Ovary (tissue), 10 donors: ENCODE measurements at places on chromosomes 11 and 22. TPM values are rescaled to one million over a fixed set of nuclear protein-coding genes. Genes with fewer than 3 reads are reported as not detected.

The SCUBE1 gene
- 202 TPM for total RNA-seq

The CASP5 gene
- total RNA-seq = not detected

The C11orf91 gene
- 0.61 TPM for total RNA-seq

The ALDH3B2 gene
- total RNA-seq = 0.25 TPM

The DDX6 gene
- 158 TPM for total RNA-seq

The BARX2 gene
- total RNA-seq = not detected

The KRTAP5-9 gene
- total RNA-seq = not detected

The MMP7 gene
- 0.50 TPM for total RNA-seq

The APOA5 gene
- total RNA-seq = not detected

The RAB39A gene
- total RNA-seq = 0.43 TPM

GRCh38 chr11:75966537-75967287 is 151.7 kb downstream of the UVRAG start:
- H3K4me3 ChIP-seq = no peak overlapping the region
- no peaks in the 10 kb centered on the region for H3K36me3 ChIP-seq
- no peak for DNase-seq
- H3K27me3 ChIP-seq = no peaks in the 10 kb centered on the region

DNA sequence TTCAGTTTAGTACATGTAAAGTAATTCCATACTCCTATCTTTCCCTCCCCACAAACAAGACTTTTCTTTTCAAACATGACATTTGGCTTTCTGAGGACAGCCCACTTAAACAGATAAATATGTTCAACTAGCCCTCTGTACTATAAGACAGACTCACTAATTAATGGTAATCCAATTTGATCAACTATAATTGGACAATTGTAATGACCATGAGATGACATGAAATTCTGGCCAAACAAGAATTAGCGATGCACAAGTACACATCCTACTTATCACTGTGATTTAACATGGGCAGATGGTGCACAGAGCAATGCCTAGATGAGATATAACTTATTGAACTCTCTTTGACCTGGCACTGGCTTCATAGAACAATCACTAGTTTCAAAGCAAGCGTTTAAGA is 1033.7 kb upstream of the CCDC90B start:
- H3K27ac ChIP-seq = no peak overlapping the region
- H3K4me1 ChIP-seq = no peaks in the 10 kb centered on the region
- H3K27me3 ChIP-seq = no peaks in the 10 kb centered on the region
- no peak for DNase-seq

- no peaks in the 10 kb centered on the region for H3K36me3 ChIP-seq
- peaks cover 2% of the 10 kb centered on the region for H3K4me1 ChIP-seq
- no peaks in the 10 kb centered on the region for H3K27me3 ChIP-seq
Measured at GRCh38 chr11:119029340-119030028, 1.2 kb downstream of the SLC37A4 start.

DNA sequence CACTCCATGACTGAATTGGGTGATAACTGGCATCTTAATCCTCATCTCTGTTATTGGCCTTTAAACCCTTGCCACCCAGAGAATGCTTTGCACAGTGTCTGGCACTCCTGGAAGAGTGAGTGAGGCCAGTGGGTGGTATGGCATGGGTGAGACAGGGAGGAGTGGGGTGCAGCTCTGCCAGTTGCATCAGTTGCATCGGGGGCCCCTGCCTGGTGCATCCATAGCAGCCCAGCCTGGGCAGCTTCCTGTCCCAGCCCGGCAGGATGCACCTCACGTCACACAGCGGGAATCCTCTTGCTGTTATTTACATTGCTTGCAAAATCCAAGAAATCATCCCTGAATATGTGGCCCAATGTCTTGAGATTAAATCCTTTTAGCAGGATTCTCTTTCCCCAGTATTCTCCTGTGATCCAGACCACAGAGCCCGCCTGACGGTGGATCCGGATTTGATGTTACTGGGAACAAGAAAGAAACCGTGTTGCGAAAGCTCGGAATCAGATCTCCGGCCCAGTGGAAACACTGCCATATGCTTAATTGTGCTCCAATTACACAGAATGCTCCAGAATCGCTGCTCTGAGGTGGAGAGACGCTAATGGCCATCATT is 37.6 kb upstream of the MN1 start:
- DNase-seq = peak; percentile 15
- peaks cover 10% of the 10 kb centered on the region for H3K4me1 ChIP-seq
- no peak overlapping the region for H3K4me3 ChIP-seq
- H3K27ac ChIP-seq = no peak overlapping the region
- H3K27me3 ChIP-seq = no peaks in the 10 kb centered on the region

DNA sequence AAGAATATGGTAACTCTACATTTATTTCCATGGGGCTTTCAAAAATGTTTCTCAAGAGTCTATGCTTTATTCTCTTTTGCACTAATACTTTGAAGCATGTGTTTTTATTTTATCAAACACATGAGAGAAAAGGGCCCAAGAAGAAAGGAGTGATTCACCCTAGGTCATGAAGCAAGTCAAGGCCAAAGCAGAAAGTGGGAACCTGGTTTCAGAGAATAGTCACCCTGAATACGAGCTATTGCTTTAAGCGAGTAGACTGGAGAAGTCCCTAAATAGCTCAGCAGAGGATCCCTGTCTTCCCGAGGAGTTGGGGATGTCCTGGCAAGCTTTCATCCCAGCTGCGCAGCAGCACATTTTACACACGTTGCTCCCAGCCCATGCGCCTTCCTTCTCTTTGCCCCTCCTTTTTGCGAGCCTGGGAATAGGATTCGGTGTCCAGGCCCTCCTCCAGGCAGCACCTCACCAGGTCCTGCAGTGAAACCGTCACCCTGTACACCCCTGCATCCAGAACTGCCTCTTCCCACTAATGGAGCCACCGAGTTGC is 19.1 kb downstream of the MPEG1 start:
- H3K4me1 ChIP-seq = peaks cover 6% of the 10 kb centered on the region
- H3K4me3 ChIP-seq = no peak overlapping the region
- DNase-seq = no peak

GRCh38 chr11:119493712-119494111 is 70.7 kb upstream of the THY1 start:
- no peak overlapping the region for H3K27ac ChIP-seq
- no peaks in the 10 kb centered on the region for H3K4me1 ChIP-seq
- no peak overlapping the region for H3K4me3 ChIP-seq

GRCh38 chr11:69203901-69204245 is 48.1 kb downstream of the SMIM38 start:
- no peak overlapping the region for H3K27ac ChIP-seq
- H3K36me3 ChIP-seq = no peaks in the 10 kb centered on the region
- no peak overlapping the region for H3K4me3 ChIP-seq
- no peak for DNase-seq
- H3K4me1 ChIP-seq = no peaks in the 10 kb centered on the region
- no peaks in the 10 kb centered on the region for H3K27me3 ChIP-seq

DNA sequence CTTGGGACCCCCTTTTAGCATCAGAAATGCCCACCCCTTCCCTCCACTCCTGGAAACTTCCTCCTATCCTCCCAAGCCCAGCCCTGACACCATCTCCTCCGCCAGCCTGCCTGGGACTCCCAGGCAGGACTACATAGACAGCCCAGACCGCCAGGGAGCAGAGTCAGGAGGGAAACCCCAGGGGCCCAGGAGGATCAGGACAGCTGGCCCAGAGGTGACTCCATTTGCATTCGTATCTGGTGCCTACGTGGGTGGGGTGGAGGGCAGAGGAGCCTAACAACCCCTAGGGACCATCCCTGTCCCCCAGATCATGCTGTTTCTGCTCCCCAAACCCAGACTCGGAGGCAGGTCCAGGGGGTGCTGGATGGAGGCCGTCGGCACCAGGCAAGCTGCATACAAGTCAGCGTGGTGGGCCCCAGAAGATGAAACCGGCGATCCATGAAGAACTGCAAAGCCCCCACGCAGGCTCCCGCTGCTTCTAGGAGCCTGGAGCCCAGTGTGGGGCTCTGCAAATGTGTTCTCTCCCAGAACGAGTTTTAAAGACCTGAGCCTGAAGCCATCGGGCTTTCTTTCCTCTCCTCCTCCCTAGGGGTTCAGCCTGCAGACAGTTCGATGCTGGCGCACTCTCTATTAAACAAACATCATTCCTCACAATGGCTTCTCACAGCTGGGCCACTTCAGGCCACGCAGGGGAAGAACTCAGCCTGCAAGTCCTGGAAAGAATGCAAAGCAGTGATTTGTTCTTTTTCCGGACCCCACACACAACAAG is 1506.8 kb downstream of the BRD1 start:
- no peak for DNase-seq
- H3K27me3 ChIP-seq = no peaks in the 10 kb centered on the region
- H3K27ac ChIP-seq = no peak overlapping the region
- no peaks in the 10 kb centered on the region for H3K4me1 ChIP-seq

- no peaks in the 10 kb centered on the region for H3K27me3 ChIP-seq
- H3K36me3 ChIP-seq = no peaks in the 10 kb centered on the region
- H3K4me3 ChIP-seq = peak overlapping the region; percentile 61
- DNase-seq = peak; percentile 71
Measured at GRCh38 chr11:67303835-67304411, 593 bp downstream of the SSH3 start.

DNA sequence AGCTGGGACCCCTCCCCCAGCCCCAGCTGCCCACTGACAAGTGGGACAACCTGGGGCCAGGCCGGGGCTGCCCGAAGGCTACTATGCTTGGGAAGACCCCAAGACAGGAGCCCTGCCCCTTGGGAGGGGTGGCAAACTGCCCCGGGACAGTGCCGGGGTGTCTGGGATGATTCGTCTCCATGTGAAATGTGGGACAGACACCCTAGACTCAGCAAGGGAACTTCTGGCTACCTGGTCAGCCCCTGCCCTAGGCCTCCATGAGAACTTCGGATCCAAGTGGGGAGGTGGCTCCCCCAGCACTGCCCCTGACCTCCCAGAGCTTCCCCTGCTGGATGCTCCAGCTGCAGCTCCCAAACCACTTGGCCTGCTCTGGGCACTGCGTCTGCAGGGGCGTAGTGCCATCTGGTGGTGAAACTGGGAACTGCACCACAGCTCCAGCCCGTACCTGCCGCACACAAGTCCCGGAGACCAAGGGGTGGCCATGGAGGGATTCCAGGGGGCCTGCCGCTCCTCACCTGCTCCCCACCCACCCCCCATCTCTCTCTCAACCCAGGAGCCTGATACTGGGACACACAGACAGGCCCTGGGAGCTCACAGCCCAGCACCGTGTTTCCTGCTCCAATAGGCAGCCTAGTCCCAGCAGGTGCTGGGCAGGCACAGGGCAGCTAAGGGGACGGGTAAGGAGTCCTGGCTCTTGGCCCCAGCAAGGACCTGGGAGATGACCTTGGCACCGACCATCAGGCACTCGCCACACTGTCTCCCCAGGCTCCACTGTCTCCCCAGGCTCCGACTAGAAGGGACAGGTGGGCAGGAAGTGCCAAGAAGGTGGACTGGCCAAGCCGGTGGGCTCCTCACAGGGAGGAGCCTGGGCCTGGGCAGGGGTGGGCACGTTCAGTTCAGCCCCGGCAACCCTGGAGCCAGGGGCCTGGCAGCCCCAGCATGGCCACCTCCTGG is 194.1 kb downstream of the IGLL1 start:
- H3K27me3 ChIP-seq = no peaks in the 10 kb centered on the region
- no peak overlapping the region for H3K4me3 ChIP-seq
- peaks cover 22% of the 10 kb centered on the region for H3K4me1 ChIP-seq
- H3K27ac ChIP-seq = no peak overlapping the region

DNA sequence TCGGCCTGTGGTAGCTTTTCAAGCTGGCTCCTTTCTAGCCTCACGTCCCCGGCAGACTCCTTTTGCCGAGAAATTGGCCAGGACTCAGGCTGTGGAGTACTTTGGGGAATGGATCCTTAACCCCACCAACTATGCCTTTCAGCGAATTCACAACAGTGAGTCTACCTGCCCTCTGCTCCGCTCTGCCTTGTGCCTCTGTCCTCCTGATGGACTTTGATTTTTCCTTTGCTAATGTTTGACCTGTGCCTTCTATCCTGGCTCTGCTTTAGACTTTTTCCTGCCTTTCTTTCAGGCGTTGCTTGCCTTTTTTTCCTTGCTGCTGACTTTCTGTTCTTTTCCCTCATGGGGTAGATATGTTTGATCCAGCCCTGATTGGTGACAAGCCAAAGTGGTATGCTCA is 12.5 kb downstream of the MADD start:
- no peak overlapping the region for H3K27ac ChIP-seq
- no peak for DNase-seq
- H3K4me1 ChIP-seq = no peaks in the 10 kb centered on the region
- no peak overlapping the region for H3K4me3 ChIP-seq

DNA sequence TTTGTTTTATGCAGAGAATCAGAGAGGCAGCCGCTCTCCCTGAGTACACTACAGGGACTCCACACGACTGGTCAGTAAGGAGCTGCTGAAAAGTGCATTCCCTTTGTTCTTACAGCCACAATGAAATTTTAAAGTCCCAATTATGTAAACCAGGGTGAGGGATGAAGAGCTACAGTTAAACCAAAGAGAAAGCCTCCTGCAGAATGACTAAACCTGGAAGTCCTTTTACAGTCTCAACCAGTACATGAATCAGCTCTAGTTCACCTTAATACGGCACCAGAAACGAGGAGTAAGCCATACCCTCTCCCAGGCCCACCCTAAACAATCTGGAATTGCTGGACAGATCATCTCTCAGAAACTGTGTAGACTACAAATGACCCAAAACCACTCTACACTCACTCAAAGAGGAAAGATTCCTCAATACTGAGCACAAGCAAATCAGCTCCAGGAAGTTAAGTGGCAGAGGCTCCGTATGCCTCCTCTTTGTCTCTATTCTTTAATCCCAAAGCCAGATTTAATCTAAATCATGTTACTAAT is 113.1 kb downstream of the RBFOX2 start:
- H3K27me3 ChIP-seq = no peaks in the 10 kb centered on the region
- peak overlapping the region; percentile 44 for H3K4me3 ChIP-seq
- H3K4me1 ChIP-seq = peaks cover 31% of the 10 kb centered on the region
- DNase-seq = no peak

- peak overlapping the region; percentile 96 for H3K4me3 ChIP-seq
- H3K27ac ChIP-seq = peak overlapping the region; percentile 94
- no peaks in the 10 kb centered on the region for H3K36me3 ChIP-seq
- no peaks in the 10 kb centered on the region for H3K27me3 ChIP-seq
- peaks cover 8% of the 10 kb centered on the region for H3K4me1 ChIP-seq
- DNase-seq = no peak
Measured at GRCh38 chr11:95788921-95789505, 569 bp downstream of the FAM76B start.

DNA sequence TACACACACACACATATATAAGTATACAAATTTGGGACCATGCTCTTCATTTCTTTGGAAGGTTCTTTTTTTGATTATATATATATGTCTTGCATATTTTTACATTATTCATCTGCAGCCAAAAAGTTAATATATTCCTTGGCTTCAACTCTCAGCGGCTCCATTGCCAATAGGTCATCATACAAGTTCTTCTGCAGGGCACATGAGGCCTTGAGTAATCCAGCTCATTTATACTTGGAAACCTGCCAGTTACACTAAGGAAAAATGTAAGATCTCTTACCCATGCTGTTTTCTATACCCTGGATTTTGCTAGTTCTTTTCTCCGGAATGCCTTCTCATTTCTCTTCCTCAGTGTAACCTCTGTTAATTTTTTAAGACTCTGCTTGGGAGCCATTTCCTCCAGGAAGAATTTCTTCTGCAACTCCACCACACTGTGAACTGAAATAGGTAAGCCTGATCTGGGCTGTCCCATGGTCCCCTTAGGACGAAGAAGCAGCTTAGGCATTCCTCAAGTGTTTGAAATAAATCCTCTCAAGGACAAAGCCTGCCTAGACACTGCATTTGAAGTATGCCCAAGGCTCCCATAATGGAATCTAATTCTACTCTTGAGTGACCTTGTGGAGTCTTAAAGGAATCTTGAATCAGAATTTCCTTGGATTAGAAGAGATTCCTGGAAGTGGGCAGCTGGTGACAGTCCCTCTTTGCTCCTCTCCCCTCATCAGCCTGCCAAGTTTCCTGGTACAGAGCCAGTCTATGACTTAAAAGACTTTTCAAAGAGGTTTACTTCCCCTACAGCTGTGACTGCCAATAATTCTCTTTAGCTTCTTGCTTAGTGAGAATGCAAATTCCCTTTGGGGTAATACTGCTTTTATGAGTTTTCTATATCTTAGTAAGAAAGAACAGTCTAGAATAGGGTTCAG is 182.8 kb downstream of the C11orf87 start:
- H3K4me1 ChIP-seq = no peaks in the 10 kb centered on the region
- DNase-seq = no peak
- no peaks in the 10 kb centered on the region for H3K27me3 ChIP-seq
- no peaks in the 10 kb centered on the region for H3K36me3 ChIP-seq
